Endothelial cell of umbilical vein (primary cell): ENCODE measurements at places on chromosomes 16 and 17.
A peak's percentile ranks its signal among the peaks of the same experiment; 100 is the strongest.

DNA sequence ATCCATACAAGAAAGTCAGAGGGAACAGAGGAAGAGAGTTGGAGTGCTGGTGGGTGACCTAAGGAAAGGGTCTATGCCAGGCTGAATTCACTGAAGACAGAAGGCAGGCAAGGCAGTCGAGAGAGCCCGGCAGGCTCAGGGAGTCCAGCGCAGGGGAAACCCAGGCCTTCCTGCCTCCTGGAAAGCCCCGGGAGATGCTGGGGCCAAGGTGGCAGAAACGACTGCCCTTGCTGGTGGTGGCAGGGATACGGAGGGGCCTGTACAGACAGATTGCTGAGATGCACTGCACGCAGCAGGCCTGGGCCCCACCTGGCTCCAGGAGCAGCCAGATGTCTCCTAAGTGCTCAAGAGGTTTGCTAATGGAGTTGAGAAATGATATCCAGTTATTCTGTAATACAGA, 59.8 kb downstream of the GTF3C1 start:
- DNase-seq = no peak

GRCh38 chr16:80202831-80203413, 337.9 kb upstream of the DYNLRB2 start:
- DNase-seq = no peak

DNA sequence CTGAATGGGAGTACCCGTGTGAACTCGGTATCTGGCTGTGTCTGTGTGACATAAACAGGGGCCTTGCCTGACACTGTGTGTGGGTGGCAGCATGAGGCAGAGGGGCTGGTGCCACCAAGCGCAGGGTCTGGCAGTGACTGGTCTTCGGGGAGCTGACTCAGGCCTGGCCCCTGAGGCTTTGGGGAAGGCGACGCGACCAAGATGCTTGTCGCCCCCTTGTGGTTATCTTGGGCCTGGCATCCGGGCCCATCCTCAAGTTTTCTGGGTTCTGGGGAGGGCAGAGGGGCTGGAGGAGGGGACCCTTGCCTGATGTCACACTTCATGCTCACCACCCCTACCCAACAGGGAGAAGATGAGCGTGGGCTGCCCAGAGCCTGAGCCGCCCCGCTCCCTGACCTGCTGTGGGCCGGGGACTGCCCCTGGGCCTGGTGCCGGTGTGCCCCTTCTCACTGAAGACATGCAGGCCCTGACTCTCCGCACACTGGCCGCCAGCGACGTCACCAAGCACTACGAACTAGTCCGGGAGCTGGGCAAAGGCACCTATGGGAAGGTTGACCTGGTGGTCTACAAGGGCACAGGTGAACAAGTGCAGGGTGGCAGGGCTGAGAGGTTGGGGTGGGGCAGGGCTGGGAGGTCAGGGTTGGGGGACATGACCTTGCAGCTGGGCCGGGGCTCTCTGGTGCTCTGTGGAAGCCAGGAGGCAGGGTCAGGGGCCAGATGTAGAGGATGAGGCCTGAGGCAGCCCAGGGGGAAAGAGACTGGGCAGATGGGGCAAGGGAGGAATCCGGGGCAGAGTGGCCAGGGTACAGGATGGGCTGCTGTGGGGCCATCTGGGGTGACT, 24.9 kb downstream of the SBK1 start:
- DNase-seq = peak; percentile 44

- no peak for DNase-seq
These were observed 411.1 kb downstream of the CDH13 start for GRCh38 chr16:83037884-83038283.

GRCh38 chr17:20246692-20247091, 220.6 kb downstream of the LGALS9B start:
- no peak for DNase-seq

DNA sequence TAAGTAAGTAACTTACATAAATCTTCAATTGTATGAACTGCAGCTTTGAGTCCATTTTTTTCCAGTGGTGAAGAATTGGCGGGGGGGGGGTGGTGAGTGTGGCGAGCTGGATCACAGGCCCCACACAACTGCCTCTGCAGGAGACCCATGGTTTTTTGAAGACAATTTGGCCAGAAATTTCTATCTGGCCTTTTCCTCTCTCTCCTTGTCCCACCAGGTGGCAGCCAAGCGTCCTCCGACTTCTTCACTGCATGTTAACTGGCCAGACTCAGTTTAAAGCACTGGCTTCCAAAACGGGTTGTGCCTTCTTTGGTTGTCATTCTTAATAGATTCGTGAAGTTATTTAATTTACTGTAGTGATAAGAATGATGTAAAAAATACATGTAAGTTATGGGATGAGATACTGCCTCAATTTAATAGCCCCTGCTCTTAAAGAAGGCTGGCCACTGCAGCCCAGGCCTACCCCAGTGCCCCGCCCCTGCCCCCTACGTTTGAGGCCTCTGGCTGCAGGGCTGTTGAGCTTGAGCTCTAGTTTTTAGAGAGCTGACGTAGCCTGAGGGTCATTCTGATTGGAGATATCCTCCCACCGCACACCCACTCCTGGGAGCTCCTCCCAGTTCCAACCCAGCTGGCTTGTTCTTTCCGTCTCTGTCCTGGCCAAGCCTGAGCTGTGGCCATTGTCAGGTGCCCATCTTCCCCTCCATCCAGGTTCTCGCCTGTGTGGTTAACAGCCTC, 36.4 kb downstream of the AKAP1 start:
- DNase-seq = peak; percentile 29

DNA sequence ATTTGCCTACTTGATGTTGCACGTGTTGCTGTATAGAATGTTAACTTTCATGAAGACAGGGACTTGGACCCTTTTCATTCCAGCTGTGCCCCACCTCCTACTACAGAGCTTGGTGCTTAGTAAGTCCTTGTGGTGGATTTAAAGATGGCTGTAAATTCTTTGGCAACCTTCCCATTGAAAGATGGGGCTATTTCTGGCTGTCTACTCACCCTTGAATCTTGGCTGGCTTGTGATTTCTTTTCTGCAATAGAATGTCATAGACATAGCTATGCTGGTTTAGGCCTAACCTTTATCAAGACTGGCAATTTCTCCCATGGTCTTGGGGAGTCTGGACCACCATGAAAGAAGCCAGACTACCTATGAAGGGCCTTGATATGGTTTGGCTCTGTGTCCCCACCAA, 59.0 kb downstream of the ACSM2A start:
- DNase-seq = no peak

GRCh38 chr16:55513616-55514015, 4.7 kb downstream of the LPCAT2 start:
- DNase-seq = no peak

DNA sequence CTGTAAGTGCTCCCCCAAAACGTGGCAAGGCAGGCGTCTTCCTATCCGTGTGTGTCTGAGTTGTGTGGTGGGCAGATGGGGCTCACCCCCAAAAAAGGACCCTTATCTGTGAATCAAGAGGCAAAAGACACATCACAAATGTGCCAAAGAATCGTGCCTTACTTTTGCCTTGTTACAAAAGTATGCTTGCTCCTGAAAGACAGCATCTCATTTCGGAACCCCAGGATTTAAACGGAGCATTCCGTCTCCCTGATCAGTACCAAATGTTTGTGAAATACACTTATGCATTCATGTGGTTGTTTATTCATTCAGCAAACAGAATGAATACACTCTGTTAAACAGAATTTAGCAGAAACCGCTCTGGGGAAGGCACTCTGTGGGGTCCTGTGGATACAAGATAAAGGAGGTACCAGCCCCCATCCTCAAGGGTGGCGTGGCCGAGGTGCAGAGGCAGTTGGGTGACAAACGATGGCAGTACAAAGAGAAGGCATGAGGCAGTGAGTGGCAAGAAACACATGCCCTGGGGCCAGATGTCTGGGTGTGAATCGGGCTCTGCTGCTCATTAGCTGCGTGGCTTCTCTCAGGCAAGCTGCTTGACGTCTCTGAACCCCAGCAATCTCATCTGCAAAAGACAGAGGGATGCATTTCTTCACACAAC, 654 bp downstream of the WFDC1 start:
- no peak for DNase-seq
